ENCODE measurements at places on chromosomes 1 and 21. TPM values are rescaled to one million over a fixed set of nuclear protein-coding genes. Genes with fewer than 3 reads are reported as not detected.

- no peak overlapping the region for H3K4me3 ChIP-seq
- H3K4me1 ChIP-seq, result no peaks in the 10 kb centered on the region
- peaks cover 47% of the 10 kb centered on the region for H3K36me3 ChIP-seq
- H3K27me3 ChIP-seq, result no peaks in the 10 kb centered on the region
- no peak for DNase-seq
These were observed 25.9 kb downstream of the SRSF11 start for GRCh38 chr1:70247122-70247521.

GRCh38 chr1:55062801-55063576 lies 23.6 kb downstream of the PCSK9 start:
- no peak overlapping the region for H3K27ac ChIP-seq
- H3K36me3 ChIP-seq, result peaks cover 17% of the 10 kb centered on the region
- H3K4me3 ChIP-seq, result no peak overlapping the region
- DNase-seq, result no peak
- no peaks in the 10 kb centered on the region for H3K27me3 ChIP-seq
- H3K4me1 ChIP-seq, result no peaks in the 10 kb centered on the region

- peak overlapping the region; percentile 42 for H3K4me3 ChIP-seq
- H3K36me3 ChIP-seq, result peaks cover 3% of the 10 kb centered on the region
- no peaks in the 10 kb centered on the region for H3K27me3 ChIP-seq
- no peak for DNase-seq
These were observed 17.9 kb downstream of the PLXNA2 start for GRCh38 chr1:208225954-208226937.

DNA sequence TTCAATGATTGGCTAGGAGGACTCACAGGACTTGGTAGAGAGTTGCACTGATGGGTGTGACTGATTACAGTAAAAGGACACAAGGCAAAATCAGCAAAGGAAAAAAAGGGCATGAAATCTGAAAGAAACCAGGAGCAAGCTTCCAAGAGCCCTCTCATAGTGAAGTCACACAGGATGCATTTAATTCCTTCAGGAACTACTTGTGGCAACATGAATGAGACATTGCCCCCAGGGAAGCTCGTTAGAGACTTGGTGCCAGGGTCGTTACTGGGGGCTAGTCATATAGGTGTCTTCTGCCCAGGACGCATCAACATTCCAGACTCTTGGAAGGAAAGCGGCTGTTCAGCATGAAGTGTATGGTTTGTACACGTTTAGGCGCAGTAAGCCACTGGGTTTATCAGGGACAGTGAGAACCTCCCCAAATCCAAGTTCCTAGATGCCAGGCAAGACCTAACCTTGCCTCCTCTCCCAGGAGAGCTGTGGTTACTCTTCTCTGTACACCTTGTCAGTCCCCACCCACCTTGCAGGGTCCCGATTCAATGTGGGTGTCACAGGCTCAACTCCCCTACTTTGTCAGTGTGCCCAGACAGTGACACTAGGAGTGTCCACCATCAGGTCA lies 26.0 kb upstream of the C2CD2 start:
- H3K4me1 ChIP-seq, result no peaks in the 10 kb centered on the region
- H3K27ac ChIP-seq, result no peak overlapping the region
- no peaks in the 10 kb centered on the region for H3K36me3 ChIP-seq
- peaks cover 2% of the 10 kb centered on the region for H3K27me3 ChIP-seq
- no peak for DNase-seq
- H3K4me3 ChIP-seq, result no peak overlapping the region

DNA sequence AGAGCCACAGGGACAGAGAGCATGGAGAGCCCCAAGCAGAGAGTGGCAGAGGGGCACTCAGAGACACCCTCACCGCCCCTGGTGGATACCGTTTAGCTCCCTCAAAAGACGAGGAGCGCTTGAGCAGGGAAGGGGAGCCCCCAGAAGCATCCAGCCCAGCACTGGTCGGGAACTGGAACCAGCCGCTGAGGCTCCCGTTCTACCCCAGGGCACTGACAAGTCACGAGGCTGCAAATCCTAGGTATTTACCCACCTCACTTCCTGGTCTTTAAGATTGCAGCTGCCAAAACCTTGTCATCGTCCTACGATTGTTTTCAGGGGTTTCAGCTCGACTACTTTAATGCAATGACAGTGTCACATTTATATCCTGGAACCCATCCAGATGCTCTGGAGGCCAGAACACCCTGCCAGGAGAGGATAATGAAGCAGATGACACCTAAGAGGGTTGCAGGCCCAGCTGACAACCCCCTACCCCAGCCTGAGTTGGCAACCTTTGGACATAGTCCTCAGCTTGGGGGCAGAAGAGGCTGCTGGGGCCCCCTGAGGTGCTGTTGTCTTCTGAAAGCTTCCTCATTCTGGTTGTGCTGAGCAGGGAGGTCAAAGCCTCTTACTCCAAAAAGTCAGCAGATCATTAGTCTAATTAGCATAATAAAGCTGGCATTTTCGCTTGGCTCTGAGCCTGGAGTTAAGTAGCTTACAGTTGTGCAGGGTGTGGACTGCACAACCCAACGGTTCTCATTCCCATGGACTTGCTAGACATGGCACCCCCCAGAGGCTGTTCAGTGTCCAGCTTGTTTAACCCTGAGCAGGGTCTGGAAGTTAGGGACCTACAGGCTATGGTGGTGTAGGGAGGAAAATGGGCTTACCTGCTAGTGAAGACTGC lies 20.6 kb upstream of the BACE2 start:
- no peaks in the 10 kb centered on the region for H3K4me1 ChIP-seq
- H3K4me3 ChIP-seq, result no peak overlapping the region
- no peaks in the 10 kb centered on the region for H3K36me3 ChIP-seq
- no peak for DNase-seq
- H3K27ac ChIP-seq, result no peak overlapping the region

GRCh38 chr21:28791595-28792282 lies 200.9 kb downstream of the LTN1 start:
- no peaks in the 10 kb centered on the region for H3K36me3 ChIP-seq
- H3K4me3 ChIP-seq, result no peak overlapping the region
- H3K27ac ChIP-seq, result no peak overlapping the region
- no peaks in the 10 kb centered on the region for H3K27me3 ChIP-seq
- no peak for DNase-seq
- H3K4me1 ChIP-seq, result peaks cover 7% of the 10 kb centered on the region

- no peak for DNase-seq
- peaks cover 33% of the 10 kb centered on the region for H3K27me3 ChIP-seq
- H3K4me3 ChIP-seq, result no peak overlapping the region
- H3K27ac ChIP-seq, result no peak overlapping the region
- H3K4me1 ChIP-seq, result no peaks in the 10 kb centered on the region
These were observed 204.9 kb downstream of the ATG4C start for GRCh38 chr1:62988867-62989266.

- H3K4me1 ChIP-seq, result peaks cover 2% of the 10 kb centered on the region
- no peaks in the 10 kb centered on the region for H3K36me3 ChIP-seq
- no peak overlapping the region for H3K4me3 ChIP-seq
- H3K27me3 ChIP-seq, result peaks cover 59% of the 10 kb centered on the region
- H3K27ac ChIP-seq, result no peak overlapping the region
These were observed 15.7 kb upstream of the IGSF21 start for GRCh38 chr1:18091660-18092446.

- H3K27ac ChIP-seq, result peak within 1 kb of the TSS; percentile 98
- H3K36me3 ChIP-seq, result no peaks in the 10 kb centered on the region
- H3K4me1 ChIP-seq, result peaks cover 21% of the 10 kb centered on the region
These were observed at the start of gene C2CD4D for GRCh38 chr1:151839457-151840403. Gene C2CD4D, minus strand, starts transcription at chr1:151839820. Its CDS starts 831 bp downstream, at chr1:151838989.

GRCh38 chr21:44618504-44618903 lies 6.6 kb downstream of the KRTAP10-8 start:
- H3K27ac ChIP-seq, result no peak overlapping the region
- H3K4me1 ChIP-seq, result no peaks in the 10 kb centered on the region
- DNase-seq, result no peak
- peaks cover 3% of the 10 kb centered on the region for H3K27me3 ChIP-seq
- H3K4me3 ChIP-seq, result no peak overlapping the region

GRCh38 chr1:198268784-198269645 lies 112.2 kb downstream of the NEK7 start:
- H3K4me1 ChIP-seq, result peaks cover 9% of the 10 kb centered on the region
- H3K27me3 ChIP-seq, result no peaks in the 10 kb centered on the region
- no peaks in the 10 kb centered on the region for H3K36me3 ChIP-seq
- H3K27ac ChIP-seq, result no peak overlapping the region

GRCh38 chr1:234525099-234525799 lies 46.3 kb upstream of the TARBP1 start:
- no peaks in the 10 kb centered on the region for H3K36me3 ChIP-seq
- DNase-seq, result no peak
- H3K27me3 ChIP-seq, result no peaks in the 10 kb centered on the region
- H3K4me3 ChIP-seq, result no peak overlapping the region
- peaks cover 19% of the 10 kb centered on the region for H3K4me1 ChIP-seq

GRCh38 chr1:18951818-18952391 lies 4.6 kb downstream of the IFFO2 start:
- H3K27me3 ChIP-seq, result peaks cover 12% of the 10 kb centered on the region
- DNase-seq, result no peak
- H3K36me3 ChIP-seq, result peaks cover 3% of the 10 kb centered on the region
- H3K27ac ChIP-seq, result peak overlapping the region; percentile 27
- H3K4me3 ChIP-seq, result no peak overlapping the region
- H3K4me1 ChIP-seq, result peaks cover 42% of the 10 kb centered on the region

DNA sequence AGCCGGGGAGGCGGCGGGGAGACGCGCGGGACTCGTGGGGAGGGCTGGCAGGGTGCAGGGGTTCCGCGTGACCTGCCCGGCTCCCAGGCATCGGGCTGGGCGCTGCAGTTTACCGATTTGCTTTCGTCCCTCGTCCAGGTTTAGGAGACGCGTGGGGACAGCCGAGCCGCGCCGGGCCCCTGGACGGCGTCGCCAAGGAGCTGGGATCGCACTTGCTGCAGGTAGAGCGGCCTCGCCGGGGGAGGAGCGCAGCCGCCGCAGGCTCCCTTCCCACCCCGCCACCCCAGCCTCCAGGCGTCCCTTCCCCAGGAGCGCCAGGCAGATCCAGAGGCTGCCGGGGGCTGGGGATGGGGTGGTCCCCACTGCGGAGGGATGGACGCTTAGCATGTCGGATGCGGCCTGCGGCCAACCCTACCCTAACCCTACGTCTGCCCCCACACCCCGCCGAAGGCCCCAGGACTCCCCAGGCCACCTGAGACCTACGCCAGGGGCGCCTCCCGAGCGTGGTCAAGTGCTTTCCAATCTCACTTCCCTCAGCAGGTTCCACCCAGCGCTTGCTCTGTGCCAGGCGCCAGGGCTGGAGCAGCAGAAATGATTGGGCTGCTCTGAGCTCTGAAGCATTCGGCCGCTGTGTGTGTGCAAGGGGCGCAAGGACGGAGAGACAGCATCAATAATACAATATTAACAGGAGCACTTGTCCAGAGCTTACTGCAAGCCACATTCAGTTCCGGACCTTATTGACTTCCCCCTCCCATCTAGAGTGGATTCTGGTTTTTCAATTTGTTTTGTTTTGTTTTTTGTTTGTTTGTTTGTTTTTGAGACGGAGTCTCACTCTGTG lies 10.3 kb downstream of the SIM2 start:
- DNase-seq, result no peak
- H3K4me3 ChIP-seq, result no peak overlapping the region
- peaks cover 12% of the 10 kb centered on the region for H3K4me1 ChIP-seq
- H3K27me3 ChIP-seq, result peaks cover 88% of the 10 kb centered on the region

DNA sequence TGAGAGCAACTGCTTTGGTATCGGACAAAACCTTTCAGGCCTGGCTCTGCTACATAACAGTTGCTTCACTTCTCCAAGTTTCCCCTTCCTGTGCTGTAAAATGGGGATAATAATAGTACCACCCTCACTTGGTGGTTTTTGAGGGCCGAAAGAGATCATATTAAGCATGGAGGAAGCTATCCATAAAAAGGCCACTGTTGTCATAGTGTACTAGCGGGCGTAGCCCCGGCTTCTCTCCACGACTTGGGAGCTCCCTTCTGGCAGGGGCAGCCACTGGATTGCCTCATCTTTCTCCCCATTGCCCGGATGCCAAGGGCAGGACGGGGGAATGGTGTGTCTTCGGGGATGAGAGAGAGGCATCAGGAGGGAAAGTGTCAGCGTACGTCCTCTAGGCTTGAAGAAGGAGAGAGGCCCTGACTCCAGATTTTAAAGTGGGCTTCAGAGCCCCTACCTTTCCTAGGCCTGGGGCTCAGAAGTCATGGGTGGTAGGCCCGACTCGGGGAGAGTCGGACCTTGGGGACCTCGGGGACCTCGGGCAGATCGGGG lies 548 bp upstream of the MFSD2A start:
- H3K4me1 ChIP-seq, result peaks cover 12% of the 10 kb centered on the region
- DNase-seq, result no peak
- H3K36me3 ChIP-seq, result no peaks in the 10 kb centered on the region
- peak overlapping the region; percentile 77 for H3K4me3 ChIP-seq

DNA sequence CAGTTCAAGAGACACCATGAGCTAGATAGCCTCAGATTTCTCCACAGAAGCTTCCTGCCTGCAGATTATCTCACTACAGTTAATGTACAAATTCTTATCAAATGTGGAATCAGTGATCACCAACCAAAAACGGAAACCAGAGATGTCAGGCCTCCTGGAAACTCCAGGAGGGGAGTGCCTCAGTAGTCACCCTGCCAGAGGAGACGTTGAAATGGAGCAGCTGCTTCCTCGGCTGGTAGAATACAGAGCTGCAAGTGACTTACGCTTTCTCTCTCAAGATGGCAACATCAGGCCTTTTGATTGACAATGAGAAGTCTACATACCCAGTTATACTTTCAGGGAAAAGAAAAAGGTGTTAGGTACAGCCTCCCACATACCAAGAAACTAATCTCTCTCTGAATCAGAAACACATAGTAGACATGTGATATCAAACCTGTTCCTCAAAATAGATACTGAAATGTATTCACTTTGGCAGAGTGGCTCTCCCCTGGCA lies 52.2 kb downstream of the ACP6 start:
- no peak overlapping the region for H3K4me3 ChIP-seq
- no peak for DNase-seq
- no peaks in the 10 kb centered on the region for H3K27me3 ChIP-seq
- H3K27ac ChIP-seq, result no peak overlapping the region

DNA sequence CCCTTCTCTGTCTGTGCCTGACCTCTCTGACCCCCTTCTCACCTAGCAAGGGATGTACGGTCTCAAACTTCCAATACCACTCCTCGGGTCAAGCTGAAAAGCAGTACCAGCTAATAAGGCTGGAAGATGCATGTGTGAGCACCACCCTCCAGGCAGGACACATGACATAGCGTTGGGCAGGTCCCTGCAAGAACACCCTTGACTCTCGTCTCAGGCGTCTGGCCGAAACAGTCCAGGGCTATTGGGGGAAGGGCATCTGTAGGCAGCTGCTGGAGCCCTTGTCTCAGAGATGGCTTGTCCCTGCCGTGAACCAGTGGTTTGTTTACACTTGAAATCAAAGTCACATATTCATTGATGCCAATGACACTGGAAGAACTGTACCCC lies 56.5 kb downstream of the CD46 start:
- H3K4me3 ChIP-seq, result no peak overlapping the region
- no peaks in the 10 kb centered on the region for H3K27me3 ChIP-seq
- peaks cover 3% of the 10 kb centered on the region for H3K36me3 ChIP-seq
- H3K4me1 ChIP-seq, result peaks cover 12% of the 10 kb centered on the region

DNA sequence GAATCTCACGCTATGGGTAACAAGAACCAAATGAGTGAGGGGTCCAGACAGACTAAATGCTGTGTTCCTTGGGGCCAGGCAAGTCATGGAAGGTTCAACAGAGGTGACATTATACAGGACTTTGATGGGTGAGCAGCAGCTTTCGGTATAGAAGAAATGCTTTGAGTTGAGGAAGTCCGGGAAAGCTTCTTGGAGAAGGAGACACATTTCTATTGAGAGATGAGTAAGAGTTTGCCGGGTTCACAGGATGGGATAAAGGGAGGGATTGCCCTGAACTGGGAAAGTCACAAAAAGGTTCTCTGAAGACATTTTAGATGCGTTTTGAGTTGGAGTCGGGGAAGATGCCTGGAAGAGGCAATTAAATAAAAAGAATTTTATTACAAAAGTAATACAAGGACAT lies 580 bp upstream of the AZIN2 start:
- H3K4me3 ChIP-seq, result peak overlapping the region; percentile 74
- peaks cover 35% of the 10 kb centered on the region for H3K27me3 ChIP-seq
- DNase-seq, result no peak
- peaks cover 2% of the 10 kb centered on the region for H3K36me3 ChIP-seq

Gene TEDDM1
- not detected for total RNA-seq

Gene HLX
- 0.53 TPM for total RNA-seq

Gene DCST1
- not detected for total RNA-seq

Gene RHEX
- total RNA-seq, result not detected
